ENCODE measurements at places on chromosomes 3 and 15. TPM values are rescaled to one million over a fixed set of nuclear protein-coding genes. Genes with fewer than 3 reads are reported as not detected.

GRCh38 chr15:79978260-79978654 is 7.3 kb upstream of the BCL2A1 start:
- DNase-seq: no peak

DNA sequence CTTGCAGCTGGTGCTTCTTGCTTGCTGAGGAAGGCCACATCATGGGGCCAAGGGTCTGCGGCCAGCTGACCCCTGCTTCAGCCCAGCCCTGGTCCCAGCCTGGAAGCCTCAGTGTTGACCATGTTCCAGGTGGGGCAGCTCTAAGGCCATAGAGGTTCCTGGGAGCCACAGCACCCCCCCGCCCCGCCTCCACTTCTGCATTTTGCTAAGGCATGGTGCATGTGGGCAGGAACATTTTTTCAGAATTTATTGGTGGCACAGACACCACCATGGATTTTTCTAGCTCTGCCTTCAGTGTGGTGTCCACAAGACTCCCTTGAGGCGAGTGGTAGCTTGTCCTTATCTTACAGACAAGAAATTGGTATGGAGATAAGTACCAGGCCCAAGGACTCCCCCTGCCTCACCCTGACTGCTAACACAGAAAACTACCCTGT is 1.9 kb upstream of the CHST14 start:
- no peak for DNase-seq

DNA sequence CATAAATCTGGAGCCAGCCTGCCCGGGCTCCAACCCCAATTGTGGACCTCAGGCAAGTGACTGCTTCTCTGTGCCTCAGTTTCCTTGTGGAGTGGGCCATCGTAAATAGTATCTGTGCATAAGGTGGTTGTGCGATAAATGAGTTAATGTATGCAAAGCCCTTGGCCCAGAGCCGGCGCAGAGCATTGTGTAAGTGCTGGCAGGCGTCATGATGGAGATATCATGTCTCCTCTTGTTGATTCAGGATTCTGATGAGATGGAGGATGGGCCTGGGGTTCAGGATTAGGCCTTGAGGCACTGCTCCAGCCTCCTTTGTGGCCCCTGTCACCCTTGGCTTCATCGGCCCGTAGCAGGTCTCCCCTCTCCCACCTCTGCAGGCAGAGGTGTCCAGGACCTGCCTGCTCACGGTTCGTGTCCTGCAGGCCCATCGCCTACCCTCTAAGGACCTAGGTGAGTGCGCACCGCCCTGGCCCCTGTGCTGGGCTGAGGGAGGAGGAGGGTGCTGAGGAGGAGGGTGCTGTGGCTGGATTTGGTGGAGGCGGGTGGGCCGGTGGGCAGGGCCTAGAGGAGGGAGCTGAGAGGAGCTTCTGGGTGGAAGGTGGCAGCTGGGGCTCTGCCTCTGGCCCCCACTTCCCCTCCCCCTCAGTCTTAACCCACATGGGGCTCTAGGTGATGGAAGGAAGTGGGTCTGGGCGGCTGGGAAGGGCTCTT is 1.3 kb downstream of the PLA2G4B start:
- no peak for DNase-seq

DNA sequence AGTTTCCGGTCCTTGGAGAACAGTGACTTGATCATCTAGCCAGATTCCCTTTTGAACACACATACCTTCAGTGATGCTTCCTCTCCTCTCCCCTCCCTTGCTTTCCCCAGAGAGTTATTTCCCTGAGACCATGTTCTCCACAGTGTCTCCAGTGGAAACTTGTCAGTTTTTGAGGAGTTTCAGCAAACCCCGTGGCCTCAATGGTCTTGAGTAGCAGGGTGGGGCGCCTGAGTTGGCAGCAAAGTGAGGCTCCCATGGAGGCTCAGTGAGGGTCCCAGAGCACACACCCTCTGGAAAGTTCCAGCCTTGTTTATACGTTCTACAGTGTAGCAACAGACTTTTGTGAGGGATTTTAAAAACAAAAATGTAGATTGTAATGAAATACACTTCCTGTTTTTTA is 135.1 kb downstream of the LRRC28 start:
- DNase-seq: no peak

DNA sequence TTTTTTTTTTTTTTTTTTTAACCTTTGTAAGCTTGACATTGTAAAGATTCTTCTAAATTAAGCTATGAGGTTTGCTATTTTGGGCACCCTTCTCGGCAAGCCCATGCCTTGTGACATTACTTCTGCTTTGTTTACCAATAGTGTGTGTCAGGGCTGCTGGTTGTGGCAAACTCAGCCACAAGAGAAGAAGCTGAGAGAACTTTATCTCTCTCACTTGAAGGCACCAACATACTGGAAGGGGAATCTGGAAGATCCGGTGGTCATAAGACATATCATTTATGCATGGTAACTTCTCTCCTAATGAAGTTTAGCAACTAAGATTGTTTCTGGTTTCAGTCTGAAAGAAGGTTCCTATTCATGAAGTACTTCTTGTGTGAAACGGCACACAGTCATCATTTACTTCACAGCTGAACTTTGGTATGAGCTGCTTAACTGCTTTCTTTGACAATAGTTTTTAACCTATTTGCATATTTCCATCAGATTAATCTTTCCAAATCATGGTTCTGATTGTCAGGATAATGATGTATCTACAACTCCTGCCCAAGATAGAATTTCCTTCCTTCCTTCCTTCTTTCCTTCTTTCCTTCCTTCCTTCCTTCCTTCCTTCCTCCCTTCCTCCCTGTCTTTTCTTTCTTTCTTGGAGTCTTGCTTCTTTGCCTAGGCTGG is 189.3 kb downstream of the NFKBIZ start:
- DNase-seq: no peak

- no peak for DNase-seq
Measured at GRCh38 chr3:197521277-197522182, 34.2 kb downstream of the BDH1 start.

DNA sequence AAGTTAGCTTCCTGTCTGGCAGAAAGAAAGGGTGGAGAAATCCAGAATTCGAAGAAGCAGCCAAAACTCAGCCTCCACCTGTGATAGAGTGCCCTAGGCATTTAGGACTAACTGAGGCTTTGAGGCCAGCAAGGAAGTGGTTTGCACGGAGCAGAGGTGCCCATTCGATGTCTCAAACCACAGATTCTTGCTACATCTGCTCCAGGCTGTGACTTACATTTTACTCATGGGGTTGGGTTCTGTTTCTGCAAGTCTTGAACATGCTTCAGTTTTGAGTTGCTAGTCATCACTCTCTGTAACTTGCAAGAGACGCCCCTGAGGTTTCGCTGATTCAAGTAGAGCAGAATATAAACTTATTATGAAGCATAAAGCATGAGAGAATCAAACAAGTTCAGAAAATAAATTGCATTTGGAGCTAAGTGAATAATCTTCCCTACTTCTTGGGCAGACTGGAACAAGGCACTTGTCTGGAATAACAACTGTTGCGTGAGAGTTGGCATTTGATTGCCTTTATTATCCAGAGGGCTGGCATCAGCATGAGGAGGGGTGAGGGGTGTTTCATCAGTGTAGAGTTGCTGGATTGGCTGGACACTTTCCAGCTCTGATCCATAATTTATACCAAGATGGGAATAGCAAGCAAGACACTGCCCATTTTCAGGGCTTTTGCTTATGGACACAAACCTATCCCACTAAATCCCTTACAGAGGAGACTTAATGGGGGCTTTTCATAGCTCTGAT is 256.5 kb downstream of the AGBL1 start:
- DNase-seq: no peak

DNA sequence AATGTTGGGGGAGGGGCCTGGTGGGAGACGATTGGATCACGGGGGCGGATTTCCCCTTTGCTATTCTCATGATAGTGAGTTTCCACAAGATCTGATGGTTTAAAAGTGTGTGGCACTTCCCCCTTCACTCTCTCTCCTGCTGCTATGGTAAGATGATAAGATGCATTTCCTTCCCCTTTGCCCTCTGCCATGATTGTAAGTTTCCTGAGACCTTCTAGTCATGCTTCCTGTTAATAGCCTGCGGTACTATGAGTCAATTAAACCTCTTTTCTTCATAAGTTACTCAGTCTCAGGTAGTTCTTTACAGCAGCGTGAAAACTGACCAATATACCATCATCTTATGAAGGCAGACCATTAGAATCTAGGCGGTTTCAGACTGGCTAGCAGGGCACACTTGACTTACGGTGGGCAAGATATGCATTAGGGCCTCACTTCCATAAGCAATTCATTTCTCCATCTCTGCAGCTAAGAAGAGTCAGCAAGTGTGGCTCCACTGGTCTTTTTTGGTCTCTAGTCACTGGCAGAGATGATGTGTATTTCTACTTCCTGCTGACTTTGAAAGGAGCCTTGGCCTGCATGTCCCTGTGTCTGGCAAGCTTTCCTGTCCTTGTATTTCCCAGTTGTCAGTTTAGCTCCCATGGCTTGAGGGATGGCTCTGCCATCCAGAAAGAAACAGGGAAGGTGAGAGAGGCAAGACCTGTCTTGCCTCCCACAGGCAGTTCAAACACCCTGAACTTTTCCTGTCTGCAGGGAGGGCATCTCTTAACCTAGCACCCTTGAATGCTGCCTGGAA is 109.0 kb upstream of the ADAMTS9 start:
- DNase-seq: no peak

GRCh38 chr3:72034986-72035385 is 250.0 kb upstream of the PROK2 start:
- DNase-seq: no peak

GRCh38 chr3:18237251-18238005 is 187.7 kb downstream of the SATB1 start:
- DNase-seq: no peak

GRCh38 chr3:28244491-28244890 is 3.1 kb downstream of the CMC1 start:
- DNase-seq: no peak

The SEMA6D gene
- 14.8 TPM for total RNA-seq

The ANKUB1 gene
- not detected for total RNA-seq

The SLITRK3 gene
- total RNA-seq: 0.67 TPM

The SCAMP2 gene
- 89.8 TPM for total RNA-seq

The GP9 gene
- total RNA-seq: not detected
